ENCODE measurements at places on chromosomes 12 and 14.

- no peak for DNase-seq
These were observed 9.1 kb upstream of the SERPINA1 start for GRCh38 chr14:94397289-94398181.

DNA sequence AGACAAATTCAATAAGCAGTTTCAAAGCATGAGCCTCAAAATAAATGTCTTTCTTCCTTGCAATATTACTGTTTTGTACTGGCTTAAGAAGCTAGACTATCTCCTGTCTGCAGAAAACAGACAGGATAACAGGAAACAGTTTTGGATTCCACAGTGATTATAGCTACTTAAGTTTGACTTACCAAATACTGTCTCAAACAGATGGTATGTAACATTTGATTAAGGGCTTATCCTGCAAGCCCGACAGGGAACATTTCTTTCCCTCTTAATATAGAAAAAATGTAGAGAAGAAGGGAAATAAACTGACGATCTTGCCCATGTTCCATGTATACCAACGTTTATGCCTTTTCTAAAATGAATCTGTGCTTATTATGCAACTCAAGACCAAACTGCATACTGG, 179.9 kb upstream of the EEA1 start:
- DNase-seq = no peak

DNA sequence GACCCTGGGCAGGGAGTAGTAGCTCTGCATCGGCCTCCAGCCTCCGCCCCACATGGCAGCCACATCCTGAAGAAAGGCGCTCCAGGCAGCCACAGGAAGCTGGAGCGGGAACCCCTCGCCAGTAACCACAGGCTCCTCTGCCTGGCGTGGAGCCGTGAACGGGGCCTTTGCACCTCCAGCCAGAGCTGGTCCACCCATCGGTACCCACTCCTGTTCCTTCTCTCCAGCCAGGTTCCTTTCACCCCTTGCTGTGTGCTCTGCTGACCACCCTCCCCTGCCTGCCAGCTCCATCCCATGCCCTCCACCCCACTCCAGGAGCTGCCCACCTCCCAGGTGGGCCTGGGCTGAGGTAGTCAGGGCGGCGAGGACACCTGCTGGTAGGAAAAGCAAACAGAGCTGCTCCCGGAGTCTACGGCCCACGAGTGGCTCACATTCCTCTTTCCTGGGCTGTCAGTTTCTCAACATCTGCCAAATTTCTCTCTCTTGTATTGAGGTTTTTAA, 2.7 kb downstream of the TGFB3 start:
- DNase-seq = no peak

- DNase-seq = no peak
These were observed 754 bp downstream of the ATG14 start for GRCh38 chr14:55410876-55411275.

- peak; percentile 87 for DNase-seq
These were observed 4.9 kb downstream of the TSPAN8 start for GRCh38 chr12:71152851-71153250.

DNA sequence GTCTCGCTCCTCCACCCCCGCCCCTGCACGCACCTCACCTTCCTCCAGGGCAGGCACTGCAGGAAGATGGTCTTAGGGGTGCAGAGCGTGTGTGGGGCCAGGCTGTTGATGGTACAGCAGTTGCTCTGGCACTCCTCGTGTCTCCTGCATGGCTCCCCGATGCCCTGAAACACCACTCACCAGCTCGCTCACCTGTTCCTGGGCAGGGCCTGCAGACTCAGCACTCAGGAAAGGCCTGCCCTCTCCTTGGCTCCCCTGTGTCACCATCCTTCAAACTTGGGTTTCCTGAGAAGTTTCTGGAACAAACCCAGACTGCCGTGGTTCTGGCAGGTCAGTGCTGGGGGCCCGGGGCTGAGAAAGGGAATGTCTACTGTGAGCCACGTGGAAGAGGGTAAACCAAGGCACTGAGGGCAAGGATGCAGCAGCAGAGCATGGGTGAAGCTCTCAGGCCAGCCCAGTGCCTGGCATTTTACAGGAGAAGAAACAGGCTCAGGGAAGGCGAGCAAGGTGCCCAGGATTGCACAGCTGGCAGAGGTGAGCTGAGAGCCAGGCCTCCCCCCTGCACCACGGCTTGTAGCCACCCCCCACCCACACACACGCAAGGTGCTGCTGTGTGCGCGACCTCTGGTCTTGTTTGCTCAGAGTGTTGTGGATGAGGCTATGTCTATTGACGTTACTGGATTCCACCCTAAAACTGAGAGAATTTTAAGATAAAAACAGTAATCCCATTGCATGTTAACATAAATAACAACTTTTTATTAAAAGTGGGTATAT, 5.5 kb downstream of the LRCOL1 start:
- DNase-seq = no peak

DNA sequence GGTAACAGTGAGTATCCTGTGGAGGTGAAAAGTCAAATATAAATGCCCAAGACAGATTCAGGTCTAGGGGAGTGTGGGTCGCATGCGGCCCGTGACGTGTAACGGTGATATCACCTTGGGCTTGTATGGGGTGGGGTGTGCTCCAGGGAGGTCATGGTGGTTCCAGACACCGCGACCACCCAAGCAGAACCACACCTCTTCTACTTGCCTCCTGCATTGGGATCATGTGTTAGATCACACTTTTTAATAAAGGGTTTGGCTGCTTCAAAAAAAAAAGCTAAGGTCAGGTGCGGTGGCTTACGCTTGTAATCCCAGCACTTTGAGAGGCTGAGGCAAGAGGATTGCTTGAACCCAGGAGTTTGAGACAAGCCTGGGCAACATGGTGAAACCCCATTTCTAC, 4.5 kb downstream of the FBLN5 start:
- no peak for DNase-seq

DNA sequence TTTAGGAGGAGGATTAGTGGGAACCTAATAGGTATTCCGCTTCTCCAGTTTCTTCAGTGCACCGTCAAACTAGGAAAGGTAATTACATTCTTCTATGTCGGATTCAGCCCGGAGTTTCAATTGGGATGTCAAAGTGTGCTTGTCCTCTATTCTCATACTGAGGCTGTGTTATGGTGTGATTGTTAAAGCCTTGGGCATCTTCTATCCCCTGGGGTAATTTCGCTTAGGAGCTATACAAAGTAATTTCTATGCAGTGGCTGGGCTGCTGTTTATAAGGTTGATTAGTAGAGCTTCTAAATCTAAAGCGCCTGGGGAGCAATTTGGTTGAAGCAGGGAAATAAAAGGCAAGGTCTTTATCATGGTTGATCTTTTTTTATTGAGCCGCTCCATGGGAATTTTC, 399.6 kb downstream of the ZFP36L1 start:
- no peak for DNase-seq

- no peak for DNase-seq
These were observed 46.3 kb upstream of the ATP2A2 start for GRCh38 chr12:110234755-110235154.

- DNase-seq = no peak
These were observed 87.7 kb downstream of the PTPRB start for GRCh38 chr12:70549340-70550179.

DNA sequence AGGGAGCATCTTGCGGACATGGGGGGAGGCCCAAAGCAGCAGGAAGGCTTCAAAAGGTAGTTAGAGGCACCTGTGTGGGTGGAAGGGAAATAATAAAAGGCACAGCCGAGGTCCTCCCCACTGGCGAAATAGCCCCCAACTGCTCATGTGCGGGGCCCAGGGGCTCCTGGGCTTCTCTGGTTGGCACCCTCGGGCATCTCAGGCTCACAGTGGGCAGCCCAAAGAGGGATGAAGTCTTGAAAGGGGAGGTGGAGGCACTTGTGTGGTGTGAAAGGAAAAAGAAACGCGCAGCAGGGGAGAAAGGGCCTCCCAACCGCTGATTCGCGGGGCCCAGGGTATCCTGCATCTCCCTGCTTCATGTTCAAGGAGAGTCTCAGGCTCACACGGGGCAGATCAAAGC, 579.4 kb downstream of the ALG10 start:
- no peak for DNase-seq

GRCh38 chr12:16154990-16155389, 122.5 kb downstream of the SLC15A5 start:
- no peak for DNase-seq

- DNase-seq = no peak
These were observed 4.5 kb upstream of the JPH4 start for GRCh38 chr14:23582906-23583760.

DNA sequence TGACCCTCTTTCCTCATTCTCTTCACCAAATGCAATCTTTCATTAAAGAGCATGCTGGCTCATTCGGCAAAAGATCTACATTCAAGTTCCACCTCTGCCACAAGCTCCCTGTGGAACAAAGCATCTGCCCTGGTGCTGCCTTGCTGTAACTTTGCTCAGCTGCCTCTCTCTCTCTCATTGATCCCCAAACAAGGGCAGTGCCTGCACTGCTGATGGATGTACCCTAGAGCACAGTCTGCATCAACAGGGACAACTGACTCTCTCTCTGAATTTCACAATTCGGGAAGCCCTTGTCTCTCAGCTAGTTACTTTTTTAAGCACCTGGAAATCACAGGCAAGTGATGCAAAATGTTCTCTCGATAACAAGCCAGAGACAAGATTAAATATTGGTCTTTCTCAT, 174.0 kb upstream of the DIO2 start:
- no peak for DNase-seq

GRCh38 chr12:63093084-63093483, 57.9 kb downstream of the AVPR1A start:
- no peak for DNase-seq

DNA sequence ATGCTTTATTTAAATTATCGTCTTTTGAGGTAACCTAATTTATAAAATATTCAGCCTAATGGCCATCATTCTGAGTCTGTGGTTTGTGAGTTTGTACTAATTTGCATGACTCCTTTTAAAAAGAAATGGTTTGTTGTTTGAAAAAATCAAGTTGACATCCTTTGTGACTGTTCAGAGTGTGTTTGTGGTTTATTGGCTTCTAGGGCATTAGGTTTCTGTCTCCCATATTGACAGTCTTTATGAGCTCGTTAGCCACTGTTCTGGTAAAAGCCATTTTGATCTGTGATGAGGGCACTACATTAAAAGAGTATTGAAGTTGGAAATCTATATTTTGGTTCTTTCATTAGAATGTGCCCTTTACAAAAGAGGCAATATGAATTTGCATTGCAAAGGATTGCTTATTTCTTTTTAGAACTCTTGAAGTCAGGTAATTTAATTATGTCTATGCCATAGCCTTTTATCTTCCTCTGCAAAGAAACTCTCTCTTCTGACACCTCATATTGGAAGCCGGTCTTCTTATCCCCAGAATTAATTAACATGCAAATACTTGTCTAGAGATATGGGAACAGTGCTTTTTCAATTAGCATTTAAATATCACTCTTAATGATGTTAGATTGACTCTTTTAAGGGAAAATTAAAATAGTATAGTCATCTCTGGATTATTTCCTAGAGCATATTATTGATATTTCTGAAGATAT, 95.0 kb downstream of the CRADD start:
- no peak for DNase-seq

DNA sequence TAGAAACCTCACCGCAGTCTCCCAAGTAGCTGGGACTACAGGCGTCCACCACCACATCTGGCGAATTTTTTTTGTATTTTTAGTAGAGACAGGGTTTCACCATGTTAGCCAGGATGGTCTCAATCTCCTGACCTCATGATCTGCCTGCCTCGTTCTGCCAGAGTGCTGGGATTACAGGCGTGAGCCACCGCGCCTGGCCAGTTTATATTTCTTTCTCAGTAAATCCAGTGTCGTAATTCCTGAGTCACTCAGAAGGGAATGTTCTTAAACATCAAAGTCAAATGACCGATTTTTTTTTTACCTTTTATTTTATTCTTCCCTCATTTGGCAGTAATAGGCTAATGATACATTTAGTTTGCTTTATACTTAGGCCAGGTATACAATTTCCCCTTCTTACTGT, 80.5 kb downstream of the FBXO33 start:
- no peak for DNase-seq

DNA sequence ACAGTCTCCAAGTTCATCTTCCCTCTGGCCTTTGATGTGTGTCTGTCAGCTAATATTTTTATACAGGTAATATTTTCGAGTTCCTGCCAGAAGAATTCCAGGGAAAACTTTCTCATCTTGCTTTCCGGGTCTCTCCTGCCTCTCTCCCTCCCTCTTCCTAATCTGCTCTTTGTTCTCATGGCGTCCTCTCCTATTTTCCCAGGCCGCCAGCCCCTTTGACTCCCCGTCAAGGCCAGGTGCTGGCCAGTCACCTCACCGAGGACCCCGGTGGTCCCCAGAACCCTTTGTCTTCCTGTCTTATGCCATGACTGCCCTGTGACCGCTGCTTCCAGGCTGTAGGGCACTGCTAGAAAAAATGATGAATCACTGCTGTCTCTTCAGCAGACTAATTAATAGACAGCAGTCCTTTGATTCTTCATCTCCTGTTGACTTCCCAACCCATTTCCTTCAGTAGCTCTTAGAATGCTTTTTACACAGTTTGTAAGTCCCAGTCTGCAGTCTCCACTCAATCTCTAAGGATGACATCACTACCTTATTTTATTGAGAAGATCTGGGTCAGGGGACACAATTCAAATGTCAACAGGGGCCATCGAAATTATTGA, 40.7 kb downstream of the PPFIBP1 start:
- DNase-seq = no peak

- no peak for DNase-seq
These were observed 1.4 kb downstream of the KCNMB4 start for GRCh38 chr12:70367258-70368141.

- peak; percentile 61 for DNase-seq
These were observed 1.4 kb downstream of the HMGA2 start for GRCh38 chr12:65825507-65826352.

GRCh38 chr12:97556302-97556779, 93.7 kb downstream of the RMST start:
- peak; percentile 88 for DNase-seq

GRCh38 chr12:119835068-119835467, 42.1 kb downstream of the CIT start:
- peak; percentile 21 for DNase-seq

GRCh38 chr14:90574188-90575131, 177.6 kb downstream of the CALM1 start:
- DNase-seq = no peak

- DNase-seq = no peak
These were observed 31.1 kb upstream of the EIF5 start for GRCh38 chr14:103302966-103303365.

GRCh38 chr14:65949711-65950516, 536.3 kb upstream of the CCDC196 start:
- no peak for DNase-seq

DNA sequence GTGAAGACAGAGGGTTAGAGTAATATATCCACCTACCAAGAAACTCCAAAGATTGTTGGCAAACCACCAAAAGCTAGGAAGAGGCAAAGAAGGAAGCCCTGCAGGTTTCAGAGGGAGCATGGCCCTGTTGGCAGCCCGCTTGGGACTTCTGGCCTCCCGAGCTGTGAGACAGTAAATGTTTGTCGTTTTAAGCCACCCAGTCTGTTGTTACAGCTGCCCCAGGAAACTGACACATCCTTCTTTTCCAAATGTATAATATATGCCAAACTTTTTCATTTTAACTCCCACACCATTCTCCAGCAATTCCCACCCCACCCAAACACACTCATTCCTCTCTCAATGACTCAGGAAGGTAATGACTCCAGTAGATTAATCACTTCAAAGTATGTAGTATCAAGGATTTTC, 74.0 kb downstream of the RPS29 start:
- DNase-seq = no peak

Data from HT-29 (cell line).